HFFc6 (cell line): ENCODE measurements at places on chromosomes 7 and 10. TPM values are rescaled to one million over a fixed set of nuclear protein-coding genes. Genes with fewer than 3 reads are reported as not detected.
A peak's percentile ranks its signal among the peaks of the same experiment; 100 is the strongest.

C10orf67 gene
- total RNA-seq: 0.15 to 0.71 TPM (median 0.60 TPM) in 3 replicates

ANKRD7 gene
- 0.33 to 0.37 TPM (median 0.37 TPM) in 3 replicates for total RNA-seq

IQCE gene
- 15.4 to 17.9 TPM (median 15.9 TPM) in 3 replicates for total RNA-seq

SLF2 gene
- 16.7 to 23.2 TPM (median 19.9 TPM) in 3 replicates for total RNA-seq

AKR1C4 gene
- not detected in 2 replicates for total RNA-seq

NRAP gene
- not detected in 3 replicates for total RNA-seq

HOXA13 gene
- total RNA-seq: 13.1 to 14.4 TPM (median 13.9 TPM) in 3 replicates

NPC1L1 gene
- not detected in 3 replicates for total RNA-seq

EXOC6 gene
- total RNA-seq: 5.7 to 6.0 TPM (median 5.9 TPM) in 3 replicates

CRPPA gene
- total RNA-seq: 2.5 to 2.8 TPM (median 2.5 TPM) in 3 replicates

SMIM30 gene
- 56.6 to 66.8 TPM (median 65.6 TPM) in 3 replicates for total RNA-seq

OR2A12 gene
- total RNA-seq: not detected in 3 replicates

NDUFB8 gene
- 199 and 222 TPM in 2 replicates for total RNA-seq

WNT8B gene
- total RNA-seq: not detected in 3 replicates

TMEM229A gene
- not detected in 3 replicates for total RNA-seq

STEAP1 gene
- total RNA-seq: 18.1 to 65.9 TPM (median 36.6 TPM) in 3 replicates

TAF3 gene
- total RNA-seq: 7.7 to 9.8 TPM (median 8.7 TPM) in 3 replicates

DNA sequence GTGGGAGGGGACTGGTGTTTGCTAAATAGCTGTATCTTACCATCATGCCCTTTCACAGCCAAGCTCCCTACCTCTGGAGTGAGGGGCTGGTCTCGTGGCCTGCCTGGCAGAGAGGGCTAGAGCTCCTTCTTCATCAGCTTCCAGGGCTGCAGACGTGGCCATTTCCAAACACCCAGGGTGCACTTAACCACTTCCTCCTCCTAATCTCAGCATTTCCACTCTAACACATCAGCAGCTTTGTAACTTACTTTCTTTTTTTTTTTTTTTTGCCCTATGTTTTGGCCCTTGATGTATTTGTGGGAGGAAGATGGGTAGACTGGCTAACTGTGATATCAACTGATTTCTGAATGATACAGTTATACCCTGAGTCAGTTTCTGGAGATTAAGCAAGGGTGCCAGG is 27.4 kb downstream of the LRRC4 start:
- DNase-seq: no peak

GRCh38 chr7:108290459-108291151 is 160.4 kb upstream of the LAMB4 start:
- no peak for DNase-seq

- no peak for DNase-seq
Measured at GRCh38 chr7:50262446-50262845, 42.1 kb upstream of the IKZF1 start.

DNA sequence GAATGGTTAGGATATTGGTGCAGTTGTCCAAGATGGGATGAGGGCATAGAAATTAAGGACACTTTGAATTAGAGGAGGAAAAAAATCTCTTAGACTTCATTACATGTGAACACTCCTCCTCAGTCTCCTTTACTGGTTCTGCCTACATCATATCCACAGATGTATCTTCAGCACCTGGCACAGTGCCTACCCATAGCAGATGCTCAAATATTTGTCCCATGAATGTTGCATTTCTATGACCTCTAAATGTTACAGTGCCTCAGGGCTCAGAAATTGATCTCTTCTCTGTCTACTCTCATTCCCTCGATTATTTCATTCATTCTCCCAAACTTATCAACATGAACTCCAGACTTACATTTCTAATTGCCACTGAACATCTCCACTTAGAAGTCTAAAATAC is 17.1 kb downstream of the CNNM1 start:
- DNase-seq: peak; percentile 81

DNA sequence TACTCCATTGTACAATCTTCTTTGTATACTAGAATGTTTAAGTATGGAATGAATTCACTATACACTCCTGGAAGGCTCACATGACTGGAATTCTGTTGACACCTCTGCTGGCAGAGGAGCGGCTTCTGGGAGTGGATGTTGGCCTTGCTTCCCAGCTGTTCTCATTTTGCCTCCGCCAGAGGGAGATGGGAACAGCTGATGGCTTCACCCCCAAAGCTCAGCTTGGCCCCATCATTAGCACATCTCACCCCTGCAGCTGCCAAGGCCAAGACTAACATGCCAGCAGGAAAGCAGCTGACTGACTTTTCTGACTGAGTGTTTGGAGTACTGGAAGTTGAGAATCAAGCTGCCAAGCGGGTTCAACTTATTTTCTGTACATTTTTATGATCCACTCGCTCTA is 15.1 kb downstream of the ADAM12 start:
- DNase-seq: no peak

- DNase-seq: no peak
Measured at GRCh38 chr7:140383954-140384713, 14.2 kb downstream of the SLC37A3 start.

GRCh38 chr10:28734938-28735759 is 57.8 kb downstream of the BAMBI start:
- DNase-seq: peak; percentile 90

- DNase-seq: no peak
Measured at GRCh38 chr7:2003931-2004812, 228.6 kb downstream of the MAD1L1 start.

DNA sequence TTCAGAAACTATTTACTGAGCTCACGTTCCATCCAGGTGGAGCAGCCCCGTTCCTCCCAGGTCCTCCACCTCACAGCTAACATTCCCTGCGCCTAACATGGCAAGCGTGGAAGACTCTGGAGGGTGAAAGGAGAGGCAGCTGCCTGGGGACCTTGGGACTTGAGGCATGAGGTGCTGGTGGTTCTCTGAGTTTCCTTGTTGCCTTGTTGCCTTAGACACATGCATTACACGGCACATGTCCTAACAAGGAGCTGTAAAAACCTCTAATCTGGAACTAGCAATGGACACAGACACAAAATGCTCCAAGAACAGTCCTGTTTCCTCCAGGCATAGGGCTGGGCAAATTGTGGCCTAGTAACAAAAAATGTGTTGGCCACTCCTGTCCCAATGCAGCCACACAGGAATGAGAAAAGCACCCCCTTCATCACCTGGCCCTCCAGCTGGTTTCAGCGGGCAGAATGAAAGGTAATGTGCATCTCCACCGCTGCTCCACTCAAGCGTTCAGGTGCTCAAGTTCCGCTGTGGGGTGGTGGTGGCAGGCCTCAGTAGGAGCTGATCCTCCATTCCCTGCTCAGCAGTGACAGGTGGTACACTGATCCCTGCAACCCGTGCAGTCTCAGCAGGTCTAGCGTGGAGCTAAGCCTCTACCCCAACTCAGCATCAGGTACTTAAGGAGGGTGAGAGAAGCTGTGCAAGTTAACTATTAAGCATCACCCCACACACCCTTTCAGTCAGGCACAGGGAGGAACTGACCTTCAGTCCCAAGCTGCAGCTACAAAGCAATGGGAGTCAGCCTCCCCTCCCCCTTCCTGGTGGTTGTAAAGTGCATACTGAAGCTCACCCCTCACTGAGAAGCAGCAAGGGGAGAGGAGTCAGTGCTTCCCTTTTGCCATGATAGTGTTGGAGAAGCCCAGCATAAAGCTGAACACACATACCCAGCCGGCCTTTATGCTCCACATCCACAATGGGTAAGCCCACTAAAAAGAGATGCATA is 382.8 kb downstream of the SDK1 start:
- no peak for DNase-seq

DNA sequence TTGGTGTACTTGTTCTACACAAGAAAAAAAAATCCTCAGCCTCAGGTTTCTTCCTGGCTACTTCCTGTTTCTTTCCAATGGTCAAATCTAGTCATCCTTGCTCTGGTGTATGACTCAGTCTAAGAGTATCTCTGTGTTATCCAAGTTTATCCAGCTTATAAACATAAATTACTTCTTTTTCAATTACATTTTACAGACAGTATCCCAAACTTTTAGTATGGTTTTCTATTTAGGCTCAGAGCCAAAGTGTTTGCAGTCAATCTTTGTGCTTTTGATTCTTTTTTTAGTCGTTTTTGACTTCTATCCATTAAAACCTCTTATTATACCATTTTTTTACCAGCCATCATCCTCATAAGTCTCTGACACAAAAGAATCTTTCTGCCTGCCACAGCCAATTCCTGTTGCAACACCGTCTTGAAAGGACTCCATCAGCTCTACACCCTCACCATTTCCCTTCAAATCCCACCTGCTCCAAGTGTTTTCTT is 294.6 kb downstream of the PTEN start:
- DNase-seq: peak; percentile 89

DNA sequence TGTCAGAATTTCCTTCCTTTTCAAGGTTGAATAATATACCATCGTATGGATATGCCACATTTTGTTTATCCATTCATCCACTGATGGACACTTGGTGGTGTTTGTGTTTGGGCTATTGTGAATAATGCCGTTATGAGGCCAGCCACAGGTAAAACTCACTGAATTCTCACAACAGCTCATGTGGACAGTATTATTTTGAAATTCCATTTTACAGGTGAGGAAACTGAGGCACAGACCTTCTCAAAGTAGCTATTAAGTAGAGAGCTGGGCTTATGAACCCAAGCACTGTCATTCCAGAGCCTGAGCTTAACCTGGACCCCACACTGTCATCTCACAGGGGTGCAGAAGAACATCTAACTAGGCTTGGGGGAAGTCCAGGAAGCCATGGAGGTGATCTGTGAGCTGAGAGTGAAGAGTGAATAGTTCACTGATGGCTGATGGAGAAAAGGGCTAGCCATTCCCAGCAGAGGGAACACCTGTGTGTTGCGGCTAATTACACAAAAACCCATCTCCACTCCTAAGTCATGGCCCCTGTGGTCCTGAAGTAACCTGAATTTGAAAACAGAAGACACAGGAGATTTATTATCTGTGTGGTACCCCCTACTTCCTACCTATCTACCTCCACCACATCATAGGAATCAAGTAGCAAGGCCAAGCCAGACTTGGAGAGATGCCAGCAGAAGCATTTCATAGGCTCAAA is 8.7 kb downstream of the INMT start:
- DNase-seq: no peak

GRCh38 chr10:113337142-113337541 is 215.7 kb upstream of the HABP2 start:
- no peak for DNase-seq

DNA sequence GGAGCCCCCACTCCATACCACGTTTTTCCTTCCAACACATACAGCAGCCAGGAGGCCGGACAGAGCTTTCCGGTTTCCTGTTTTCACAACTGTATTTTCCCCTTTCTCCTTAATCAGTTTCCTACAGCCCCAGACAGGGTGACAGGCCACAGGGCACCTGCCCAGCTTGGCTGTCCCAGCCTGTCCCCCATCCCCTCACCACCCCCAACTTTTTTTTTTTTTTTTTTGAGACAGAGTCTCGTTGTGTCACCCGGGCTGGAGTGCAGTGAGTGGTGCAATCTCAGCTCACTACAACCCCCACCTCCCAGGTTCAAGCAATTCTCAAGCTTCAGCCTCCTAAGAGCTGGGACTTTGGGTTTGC is 10.3 kb upstream of the HSPB1 start:
- DNase-seq: no peak

DNA sequence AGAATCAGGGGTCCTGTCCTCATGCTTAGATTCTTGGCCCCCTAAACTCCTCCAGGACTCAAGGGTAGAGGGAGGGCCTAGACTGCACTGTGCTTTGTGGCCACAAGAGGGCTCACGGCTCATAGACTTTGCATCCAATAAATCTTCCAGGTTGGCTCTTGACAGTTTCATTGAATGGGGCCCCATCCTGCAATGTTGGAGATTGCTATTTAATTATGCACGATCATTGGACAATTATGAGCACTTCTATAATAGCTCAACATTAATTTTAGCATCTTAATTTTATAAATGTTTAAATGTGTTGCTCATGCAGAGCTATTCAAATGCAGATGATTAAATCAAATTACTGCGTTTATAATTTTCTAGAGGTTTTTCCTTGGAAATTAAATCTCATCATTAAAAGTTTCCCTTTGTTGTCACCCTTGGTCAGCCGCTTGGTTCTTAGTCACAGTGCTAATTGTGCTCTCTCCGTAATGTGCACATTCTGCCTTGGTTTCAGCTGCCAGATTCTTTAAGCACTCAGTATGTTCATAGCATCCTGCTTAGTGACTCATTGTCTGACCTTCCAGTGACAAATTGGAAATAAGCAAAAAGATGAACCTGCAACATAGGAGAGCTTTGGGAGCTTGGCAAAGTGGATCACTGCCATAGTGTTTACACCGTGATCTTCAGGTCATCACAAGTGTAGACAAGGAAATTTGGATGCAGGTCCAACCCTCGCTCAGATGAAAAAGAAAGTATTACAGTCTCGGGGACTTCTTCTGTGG is 33.4 kb upstream of the PLPP4 start:
- DNase-seq: peak; percentile 86

DNA sequence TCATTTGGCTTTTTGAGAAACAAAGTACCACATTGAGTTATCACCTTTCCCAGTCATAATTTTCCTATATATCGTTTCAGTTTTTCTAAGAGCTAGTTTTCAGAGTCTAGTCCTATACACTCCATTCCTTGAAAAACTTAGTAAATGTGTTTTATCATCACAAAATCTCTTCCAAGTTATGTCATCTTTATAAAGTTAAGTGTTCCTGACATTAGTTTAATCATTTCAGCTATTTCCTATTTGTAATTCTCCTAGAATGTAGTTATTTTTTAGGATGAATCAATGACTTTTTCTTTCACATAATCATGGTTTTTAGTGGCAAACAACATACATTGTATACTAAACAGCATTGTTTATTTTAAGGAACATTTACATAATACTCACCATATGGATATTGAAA is 191.7 kb upstream of the BET1 start:
- no peak for DNase-seq

GRCh38 chr7:155182406-155182970 is 112.4 kb downstream of the HTR5A start:
- no peak for DNase-seq

GRCh38 chr10:26380815-26381214 is 57.3 kb upstream of the APBB1IP start:
- no peak for DNase-seq

DNA sequence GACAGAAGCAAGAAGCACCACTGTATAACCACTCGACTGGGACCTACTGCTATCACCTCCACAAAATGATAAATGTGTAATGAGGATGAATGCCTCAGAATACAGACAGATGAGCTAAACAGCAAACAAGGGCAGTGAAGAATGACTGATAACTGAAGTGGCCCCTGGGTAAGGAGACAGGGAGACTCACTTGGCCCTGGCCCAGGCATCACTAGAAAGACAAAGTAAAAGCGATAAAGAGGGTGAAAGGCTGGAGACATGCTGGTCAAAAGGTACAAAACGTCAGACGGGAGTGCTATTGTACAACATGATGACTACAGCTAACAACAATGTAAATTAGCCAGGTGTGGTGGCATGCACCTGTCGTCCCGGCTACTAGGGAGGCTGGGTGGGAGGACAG is 27.8 kb upstream of the APBB1IP start:
- DNase-seq: no peak
